ENCODE measurements at places on chromosomes 5 and 9.
A peak's percentile ranks its signal among the peaks of the same experiment; 100 is the strongest.

DNA sequence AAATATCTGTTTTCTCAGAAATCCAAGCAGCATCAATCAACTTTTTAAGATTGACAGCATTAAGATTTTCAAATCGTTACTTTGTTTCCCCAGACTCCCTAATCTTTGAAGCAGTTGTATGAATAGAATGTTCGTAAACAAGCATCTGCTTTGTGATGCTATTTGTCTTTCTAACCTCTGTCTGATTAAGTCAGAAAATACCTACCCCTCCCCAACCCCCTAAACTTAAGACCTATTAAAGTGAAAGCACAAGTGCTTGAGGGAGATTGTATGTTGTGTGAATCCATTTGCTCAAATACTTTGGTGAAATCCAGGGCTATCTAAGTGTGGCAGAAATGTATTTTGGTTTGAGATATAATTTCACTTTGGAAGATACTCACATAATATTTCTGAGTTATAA is 47.9 kb upstream of the C5orf47 start:
- no peak for DNase-seq

DNA sequence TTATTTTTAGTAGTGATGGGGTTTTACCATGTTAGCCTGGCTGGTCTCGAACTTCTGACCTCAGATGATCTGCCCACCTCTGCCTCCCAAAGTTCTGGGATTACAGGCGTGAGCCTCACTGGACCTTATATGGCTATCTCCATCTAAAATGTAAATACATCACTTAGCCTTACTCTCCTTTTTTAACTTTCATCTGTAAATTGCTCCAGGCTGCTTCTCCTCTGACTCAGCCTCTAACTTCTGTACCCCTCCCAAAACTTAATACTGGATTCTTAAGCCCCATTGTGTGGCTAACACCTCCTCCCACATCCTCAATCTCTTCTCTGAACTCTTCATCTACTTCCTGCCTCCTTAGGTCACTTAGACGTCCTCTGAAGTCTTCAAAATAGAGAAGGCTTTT is 4.0 kb downstream of the SNX30 start:
- DNase-seq = no peak

DNA sequence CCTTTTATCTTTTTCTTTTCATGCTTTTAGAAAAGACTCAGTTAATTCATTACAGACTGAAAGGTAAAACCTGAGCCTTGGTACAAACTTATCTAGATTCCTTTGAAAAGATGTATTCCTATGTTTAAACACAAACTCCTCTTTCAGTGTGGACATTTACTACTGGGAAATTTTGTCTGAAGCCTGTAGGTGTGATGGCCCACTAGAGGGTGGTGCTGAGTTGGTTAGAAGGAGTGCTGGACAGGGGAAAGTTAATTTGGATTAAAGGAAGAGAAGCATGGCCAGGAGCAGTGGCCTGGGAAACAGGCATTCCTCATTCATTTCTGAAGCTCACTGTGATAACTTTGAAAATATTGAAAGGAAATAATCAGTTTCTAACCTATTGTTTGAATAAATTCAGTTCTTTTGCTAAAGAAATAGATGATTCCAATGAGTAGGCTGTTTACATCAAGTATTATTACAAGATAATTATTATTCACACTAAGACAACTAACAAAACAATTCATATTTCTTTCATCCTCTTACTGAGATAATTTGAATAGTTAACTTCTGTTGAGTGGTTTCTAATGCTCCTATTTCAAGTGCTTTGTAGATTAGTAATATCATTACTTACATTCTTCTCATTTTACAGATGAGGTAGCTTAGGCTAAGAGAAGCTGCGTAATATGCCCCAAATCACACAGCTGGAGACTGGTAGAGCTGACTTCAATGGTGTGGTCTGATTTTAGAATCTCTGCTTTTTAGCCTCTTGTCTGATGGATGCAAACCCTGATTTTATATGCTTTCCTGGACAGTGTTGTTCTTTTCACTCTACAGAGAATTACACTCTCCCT is 150.9 kb downstream of the ADGRV1 start:
- peak; percentile 5 for DNase-seq

DNA sequence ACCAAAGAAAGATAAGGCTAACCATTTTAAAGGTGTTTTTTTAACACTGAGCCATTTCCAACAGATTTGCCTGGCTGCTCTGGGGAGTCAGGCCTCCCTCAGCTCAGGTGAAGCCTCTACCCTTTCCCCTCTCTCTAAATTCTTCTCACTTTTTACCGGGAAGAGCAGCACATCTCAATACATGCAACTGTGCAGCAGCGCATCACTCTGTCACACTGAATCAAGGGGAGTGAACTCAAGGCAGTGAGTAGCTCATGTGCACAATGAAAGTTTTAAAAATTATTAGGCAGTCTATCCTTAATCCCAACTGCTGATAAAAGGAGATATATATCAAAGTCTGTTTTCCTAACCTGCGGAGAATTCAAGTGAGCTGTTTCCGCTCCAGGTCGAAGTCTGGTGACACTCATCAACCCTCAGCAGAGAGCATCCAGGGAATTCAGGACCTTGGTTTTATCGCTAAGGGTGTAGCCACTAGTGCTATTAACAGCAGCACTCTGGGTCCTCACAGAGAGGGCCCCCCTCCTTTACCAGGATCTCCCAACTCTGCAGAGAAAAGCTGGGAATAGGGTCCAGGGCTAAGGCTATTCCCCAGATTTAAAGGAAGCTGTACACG is 1.0 kb downstream of the CEMIP2 start:
- no peak for DNase-seq

- peak; percentile 79 for DNase-seq
These were observed 81.9 kb upstream of the RARS1 start for GRCh38 chr5:168404365-168404764.
